Suppressor macrophage treated with lipopolysaccharide for 4 hours (primary cell): ENCODE measurements at places on chromosomes 2 and 18.
A peak's percentile ranks its signal among the peaks of the same experiment; 100 is the strongest.

- DNase-seq = no peak
Observed at GRCh38 chr2:99659874-99660273, 170.1 kb upstream of the REV1 start.

- no peak for DNase-seq
Observed at GRCh38 chr18:76859474-76860339, 37.4 kb downstream of the ZNF236 start.

- DNase-seq = no peak
Observed at GRCh38 chr2:144780983-144781382, 261.1 kb upstream of the ZEB2 start.

DNA sequence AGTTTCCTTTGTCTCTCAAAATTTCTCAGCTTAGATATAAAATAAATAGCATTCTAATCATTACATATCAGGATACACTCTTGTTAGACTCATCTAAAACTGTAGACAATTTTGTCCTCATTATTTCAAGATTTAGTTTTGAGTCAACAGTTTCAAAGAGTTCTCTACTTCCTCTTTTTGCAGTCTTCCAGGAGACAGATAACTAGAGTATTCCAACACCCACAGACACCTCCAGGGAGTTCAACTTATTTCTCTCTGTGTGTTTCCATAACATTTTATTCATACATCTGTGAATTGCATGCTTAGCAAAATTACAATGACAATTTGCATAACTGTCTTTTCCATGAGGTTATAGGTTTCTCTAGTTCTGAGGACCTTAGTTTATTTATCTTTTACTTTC is 166.6 kb upstream of the HNMT start:
- no peak for DNase-seq

DNA sequence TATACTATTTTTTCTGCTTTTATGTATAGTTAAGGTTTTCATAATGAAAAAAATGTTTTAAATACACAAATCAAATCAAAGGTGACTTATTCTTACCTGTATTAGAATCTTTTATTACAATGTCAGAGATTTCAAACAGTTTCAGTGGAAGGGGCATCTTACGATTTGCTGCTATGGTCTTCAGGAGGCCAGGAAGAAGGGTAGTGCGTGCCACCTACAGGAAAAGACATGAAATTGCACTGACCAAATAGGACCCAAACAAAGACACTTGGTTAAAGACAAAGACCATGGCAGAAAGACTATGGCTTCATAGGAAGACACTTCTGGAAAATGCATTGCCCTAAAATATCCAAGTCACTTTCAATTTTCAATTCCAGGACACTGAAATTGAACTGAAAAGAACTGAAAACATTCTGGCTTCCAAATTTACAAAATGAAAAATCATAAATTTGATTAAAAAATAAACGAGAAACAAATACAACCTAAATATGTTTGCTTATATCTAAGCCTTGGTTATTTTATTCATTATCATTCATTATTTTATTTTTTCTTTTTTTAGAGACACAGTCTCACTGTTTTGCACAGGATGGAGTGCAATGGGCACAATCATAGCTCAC is 42.1 kb downstream of the FARSB start:
- DNase-seq = peak; percentile 49

GRCh38 chr2:11312770-11313471 is 31.5 kb downstream of the ROCK2 start:
- DNase-seq = no peak

DNA sequence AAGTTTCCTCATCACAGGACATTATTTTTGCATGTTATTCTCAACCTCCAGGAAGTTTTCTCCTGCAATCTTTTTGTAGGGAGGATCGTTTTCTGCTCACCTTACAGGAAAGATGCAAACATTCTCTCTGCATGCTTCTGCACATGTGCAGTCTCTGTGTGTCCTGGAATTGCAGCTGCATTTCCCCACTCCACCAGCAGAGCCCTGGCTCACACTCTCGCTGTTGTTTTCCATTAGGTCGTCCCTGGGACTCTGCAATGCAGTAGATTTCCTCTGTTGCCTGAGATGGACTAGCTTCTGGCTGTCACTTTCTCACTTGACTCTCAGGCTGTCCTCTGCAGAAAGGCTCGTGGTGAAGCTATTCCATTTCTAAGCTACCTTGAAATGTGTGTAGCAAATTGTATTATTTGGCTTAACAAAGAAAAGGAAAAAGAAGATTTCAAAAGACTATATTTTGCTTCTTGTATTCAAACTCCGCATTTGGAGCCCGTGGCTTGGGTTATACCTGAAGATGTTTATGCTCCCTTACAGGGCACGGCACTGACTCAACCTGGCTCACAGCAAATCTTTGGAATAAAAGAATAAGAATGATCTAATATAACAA is 346.7 kb downstream of the RAD51AP2 start:
- DNase-seq = peak; percentile 6

- no peak for DNase-seq
Observed at GRCh38 chr2:99698896-99699295, 209.1 kb upstream of the REV1 start.

GRCh38 chr2:46239175-46239846 is 57.9 kb upstream of the EPAS1 start:
- peak; percentile 80 for DNase-seq

DNA sequence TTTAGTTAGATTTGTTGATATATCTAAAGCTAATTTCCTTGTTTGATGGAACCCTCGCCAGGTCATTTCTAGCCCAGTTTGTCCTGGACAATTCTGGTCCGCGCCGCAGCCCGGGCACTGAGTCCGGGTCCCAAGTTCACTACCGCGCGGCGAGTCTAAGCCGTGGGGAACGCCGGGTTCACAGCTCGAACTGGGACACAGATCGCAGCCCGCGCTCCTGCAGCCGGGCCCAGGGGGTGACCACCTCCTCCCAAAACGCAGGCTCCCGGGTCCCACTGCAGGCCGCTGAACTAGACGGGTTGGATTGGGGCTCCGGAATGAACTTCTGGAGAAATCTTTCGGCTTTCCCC is 681 bp downstream of the ACADL start:
- DNase-seq = no peak

DNA sequence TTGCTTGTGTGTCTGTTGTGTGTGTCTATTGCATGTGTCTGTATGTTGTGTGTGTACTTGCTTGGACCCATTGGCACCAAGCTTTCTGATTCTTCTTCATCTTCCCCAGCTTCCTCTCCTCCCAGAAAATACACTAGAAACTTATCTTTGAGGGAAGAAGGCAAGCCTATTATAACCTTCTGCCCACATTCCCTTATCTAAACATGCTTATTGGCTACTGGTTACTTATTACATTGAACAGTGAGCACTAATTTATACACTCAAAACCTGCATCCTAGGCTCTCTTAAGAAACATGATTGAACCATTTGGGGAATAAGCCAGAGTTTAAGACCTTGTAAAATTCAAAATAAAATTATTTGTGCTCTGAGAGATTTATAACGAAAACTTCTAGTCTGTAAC is 26.5 kb downstream of the SLC9A4 start:
- no peak for DNase-seq

GRCh38 chr2:199851883-199852282 is 891 bp upstream of the FTCDNL1 start:
- DNase-seq = no peak

GRCh38 chr18:63828656-63829055 is 53.4 kb downstream of the SERPINB7 start:
- DNase-seq = no peak

DNA sequence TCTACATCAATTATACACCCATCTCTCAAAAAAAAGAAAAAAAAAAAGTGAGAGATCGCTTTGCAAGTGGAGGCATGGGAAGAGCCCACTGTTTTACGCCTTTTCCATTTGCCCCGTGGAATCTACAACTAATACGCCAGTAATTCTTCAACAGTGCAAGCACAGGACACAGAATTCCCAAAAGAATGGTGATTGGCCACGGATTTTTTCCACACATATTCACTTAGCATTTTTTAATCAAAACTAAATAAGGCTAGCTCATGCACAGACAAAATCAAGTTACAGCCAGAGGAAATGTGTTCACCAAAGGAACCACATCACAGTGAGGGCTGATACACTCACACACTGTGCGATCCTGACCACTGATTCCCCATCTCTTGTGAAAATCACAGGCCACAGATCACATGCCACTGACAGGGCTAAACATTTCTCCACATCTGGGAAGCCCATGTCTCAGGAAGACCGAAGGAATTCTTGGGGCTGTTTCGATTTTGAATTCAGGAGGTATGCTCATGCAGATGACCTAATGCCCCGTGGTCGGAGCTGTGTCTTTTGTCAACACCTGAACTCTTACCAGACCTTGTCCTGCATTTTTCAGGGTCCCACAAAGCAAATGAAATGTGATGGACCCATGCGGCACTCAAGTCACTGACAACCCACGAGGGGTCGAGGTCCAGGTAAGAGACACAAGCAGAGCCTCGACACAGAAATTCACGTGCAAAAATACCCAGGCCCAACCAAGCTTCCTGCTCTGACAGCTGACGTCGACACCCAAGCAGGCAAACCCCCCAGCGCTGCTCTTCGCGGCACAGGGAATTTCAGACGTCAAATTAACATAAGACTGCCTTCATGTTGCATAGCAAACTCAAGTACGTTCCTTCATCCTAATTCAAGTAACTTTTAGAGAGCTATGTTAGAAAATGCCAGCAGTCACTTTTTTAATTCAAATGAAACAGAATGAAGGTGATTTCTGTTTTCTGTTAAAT is 69.6 kb downstream of the ZNF516 start:
- peak; percentile 29 for DNase-seq

DNA sequence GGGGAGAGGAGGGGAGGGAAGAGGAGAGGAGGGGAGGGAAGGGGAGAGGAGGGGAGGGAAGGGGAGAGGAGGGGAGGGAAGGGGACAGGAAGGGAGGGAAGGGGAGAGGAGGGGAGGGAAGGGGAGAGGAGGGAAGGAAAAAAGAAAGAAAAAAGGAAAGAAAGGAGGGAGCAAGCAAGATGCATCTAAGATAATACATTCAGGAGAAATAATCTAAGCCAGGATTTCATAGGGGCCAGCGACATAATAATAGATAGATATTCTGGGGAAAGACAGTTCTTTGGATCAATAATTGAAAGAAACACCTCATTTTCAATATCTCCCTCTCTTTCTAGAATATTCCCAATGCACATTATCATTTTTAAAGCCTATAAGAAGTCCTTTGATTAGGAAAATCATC is 328.9 kb upstream of the ID2 start:
- DNase-seq = no peak

DNA sequence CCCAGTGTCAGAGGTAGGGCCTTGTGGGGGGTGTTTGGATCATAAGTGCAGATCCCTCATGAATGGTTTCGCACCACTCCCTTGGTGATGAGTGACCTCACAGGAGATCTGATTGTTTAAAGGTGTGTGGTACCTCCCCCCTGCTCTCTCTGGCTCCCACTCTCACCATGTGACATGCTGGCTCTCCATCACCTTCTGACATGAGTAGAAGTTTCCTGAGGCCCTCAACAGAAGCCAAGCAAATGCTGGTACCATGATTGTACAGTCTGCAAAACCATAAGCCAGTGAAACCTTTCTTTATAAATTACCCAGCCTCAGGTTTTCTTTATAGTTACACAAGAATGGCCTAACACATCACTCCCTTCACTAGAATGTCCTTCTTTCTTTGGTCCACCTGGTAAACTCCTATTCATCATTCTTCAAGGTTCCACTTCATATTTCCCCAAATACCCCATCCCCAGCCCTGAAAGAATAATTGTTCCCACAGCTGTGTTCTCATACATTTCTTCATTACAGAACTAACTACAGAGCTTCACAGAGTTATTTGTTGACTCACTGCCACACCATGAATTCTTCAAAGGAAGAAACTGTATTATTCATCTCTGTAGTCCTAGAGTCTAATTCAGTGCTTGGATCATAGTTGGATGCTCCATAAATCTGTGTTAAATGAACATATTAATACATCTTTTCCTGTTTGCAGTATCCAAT is 81.2 kb upstream of the STK17B start:
- DNase-seq = no peak

- DNase-seq = no peak
Observed at GRCh38 chr2:207873794-207874193, 104.1 kb upstream of the FZD5 start.

DNA sequence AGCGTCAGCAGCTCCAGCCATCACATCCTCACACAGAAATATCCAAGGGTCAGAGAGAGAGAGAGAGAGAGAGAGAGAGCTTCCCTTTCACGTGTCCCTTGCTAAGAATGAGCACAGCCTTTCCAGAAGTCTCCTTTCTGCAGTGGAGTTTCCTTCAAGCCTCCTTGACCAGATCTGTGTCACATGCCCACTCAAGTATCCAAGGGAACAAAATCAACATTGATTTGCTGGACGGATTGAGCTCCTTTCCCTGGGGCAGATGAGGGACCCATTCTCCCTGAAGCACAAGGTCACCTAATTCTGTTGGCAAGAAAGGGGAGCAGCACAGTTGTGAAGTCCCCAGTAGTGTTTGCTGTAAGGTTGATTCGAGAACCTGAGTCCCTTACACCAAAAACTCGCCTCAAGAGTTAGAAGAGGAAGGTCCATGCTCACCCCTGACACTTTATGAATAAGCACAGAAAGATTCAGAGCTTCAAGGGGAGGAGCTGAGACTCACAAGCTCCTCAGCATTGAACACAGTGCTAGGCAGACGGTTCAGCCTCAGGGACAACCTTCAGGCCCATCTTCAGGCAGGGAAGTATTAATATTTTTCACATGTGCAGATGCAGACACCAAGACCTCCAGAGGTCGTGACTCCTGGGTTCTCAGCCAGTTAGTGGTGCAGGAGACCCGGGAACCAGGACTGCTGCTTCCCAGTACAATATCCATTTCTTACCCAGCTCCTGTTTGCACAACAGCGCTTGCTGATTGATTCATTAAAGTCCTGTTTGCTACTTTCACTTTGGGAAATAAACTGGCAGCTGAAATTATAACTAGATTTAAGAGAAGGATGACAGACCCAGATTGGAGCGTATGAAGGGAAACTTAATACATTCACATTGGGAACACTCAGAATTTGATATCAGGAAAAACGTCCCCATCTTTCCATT is 38.2 kb upstream of the MARCO start:
- DNase-seq = peak; percentile 45

DNA sequence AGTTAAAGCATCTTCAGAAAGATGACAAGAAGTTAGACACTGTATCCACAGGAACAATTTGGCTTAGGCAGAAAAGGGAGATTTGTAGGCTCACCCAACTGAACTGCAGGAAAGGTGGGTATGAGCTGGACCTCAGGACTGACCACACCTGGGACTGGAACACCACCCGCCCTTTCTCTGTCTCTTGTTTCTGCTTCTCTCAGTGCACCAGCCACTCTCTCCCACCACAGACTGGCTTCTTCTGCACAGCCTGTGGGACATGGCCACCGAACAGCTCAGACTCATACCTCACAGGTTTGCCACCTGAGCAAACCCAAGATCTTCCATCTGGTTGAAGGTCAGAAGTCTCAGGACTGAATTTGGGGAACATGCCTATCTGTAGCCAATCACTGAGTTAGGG is 14.2 kb upstream of the MALT1 start:
- no peak for DNase-seq

DNA sequence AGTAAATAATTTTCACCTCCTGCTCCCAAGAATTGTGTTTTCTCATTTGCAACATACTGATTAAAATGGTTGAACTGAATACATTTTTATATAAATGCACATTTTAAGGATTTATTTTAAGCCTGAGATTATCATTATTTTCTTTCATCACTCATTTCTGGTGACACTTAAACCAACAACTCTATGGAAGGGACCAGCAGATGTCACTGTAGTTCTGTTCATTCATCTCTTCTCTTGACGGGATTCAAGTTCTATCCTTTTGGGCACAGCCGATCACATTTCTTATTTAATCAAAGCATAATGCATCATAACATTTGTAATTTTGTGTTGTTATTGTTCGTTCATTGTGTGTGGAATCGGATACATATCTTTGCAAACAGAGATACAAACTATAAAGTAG is 417.9 kb downstream of the HRH4 start:
- DNase-seq = peak; percentile 2
